Stimulated activated CD8-positive, alpha-beta memory T cell treated with anti-CD3 and anti-CD28 coated beads, Interleukin-2, amount 100 ng/mL, for 48 hours (primary cell): ENCODE measurements at places on chromosomes 12 and 14.

DNA sequence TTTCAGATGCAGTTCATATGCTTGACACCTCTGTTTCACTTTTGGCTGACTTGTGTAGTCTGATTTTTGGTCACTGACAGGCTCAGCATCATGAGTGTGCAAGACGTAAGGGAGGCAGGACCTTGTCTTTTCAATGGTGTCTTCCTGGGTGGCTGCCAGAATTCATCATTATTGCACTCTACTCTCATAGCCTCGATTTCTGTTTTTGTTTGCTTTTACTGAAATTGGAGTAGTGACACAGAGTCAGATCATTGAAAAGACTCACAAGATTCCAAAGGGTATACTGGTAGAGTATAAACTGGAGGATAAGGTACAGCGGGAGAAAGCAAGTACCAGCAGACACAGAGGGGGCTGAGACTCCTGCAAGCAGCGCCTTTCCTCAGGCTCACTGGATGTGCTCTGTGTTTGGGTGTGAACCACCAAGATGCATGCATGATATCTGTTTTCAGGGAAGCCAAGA, 126.3 kb upstream of the FGD4 start:
- DNase-seq: no peak

GRCh38 chr12:60269611-60270269, 673.9 kb downstream of the SLC16A7 start:
- DNase-seq: no peak

- DNase-seq: no peak
These were observed 22.9 kb upstream of the ANAPC7 start for GRCh38 chr12:110426406-110426805.

- DNase-seq: no peak
These were observed 380.8 kb upstream of the TMEM132C start for GRCh38 chr12:127885954-127886750.

DNA sequence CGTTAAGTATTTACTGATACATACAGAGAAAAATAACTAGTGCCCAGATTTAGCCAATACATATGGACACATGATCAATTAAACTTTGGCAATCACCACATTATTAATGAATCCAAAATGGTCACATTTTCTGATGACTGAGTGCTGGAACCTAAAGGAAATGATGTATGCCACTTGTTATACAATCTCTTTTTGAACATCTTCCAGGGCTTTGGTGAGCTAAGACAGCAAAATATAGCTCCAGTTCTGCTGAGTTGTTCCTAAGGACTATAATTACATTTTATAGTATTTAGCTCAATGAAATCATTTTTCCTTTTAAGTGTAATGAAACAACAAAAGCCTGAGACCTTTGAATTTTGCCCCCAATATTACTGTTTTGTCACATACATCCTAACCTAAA, 329.1 kb upstream of the ATP2B1 start:
- no peak for DNase-seq
